Tibial nerve (tissue), 4 donors: ENCODE measurements at places on chromosomes 7 and 10. TPM values are rescaled to one million over a fixed set of nuclear protein-coding genes. Genes with fewer than 3 reads are reported as not detected.

ZNF736 gene
- 18.8 TPM for total RNA-seq

IL6 gene
- total RNA-seq, result 3.3 TPM

PON1 gene
- not detected for total RNA-seq

SLC13A1 gene
- not detected for total RNA-seq

CLDN3 gene
- total RNA-seq, result not detected

CREB5 gene
- total RNA-seq, result 22.1 TPM

PAX2 gene
- total RNA-seq, result not detected

SFMBT2 gene
- total RNA-seq, result 10.2 TPM

CPSF4 gene
- 62.1 TPM for total RNA-seq
